G401 (cell line): ENCODE measurements at places on chromosomes 1 and 21.

GRCh38 chr1:145714524-145715111 is 4.7 kb upstream of the CD160 start:
- DNase-seq, result peak; percentile 56

GRCh38 chr1:35164893-35165292 is 28.1 kb downstream of the SFPQ start:
- no peak for DNase-seq

GRCh38 chr1:191993549-191993948 is 164.7 kb upstream of the RGS18 start:
- DNase-seq, result no peak

- no peak for DNase-seq
These were observed 175.7 kb downstream of the HHIPL2 start for GRCh38 chr1:222372221-222372620.

- no peak for DNase-seq
These were observed 81.0 kb downstream of the PLPPR5 start for GRCh38 chr1:98923667-98924066.

DNA sequence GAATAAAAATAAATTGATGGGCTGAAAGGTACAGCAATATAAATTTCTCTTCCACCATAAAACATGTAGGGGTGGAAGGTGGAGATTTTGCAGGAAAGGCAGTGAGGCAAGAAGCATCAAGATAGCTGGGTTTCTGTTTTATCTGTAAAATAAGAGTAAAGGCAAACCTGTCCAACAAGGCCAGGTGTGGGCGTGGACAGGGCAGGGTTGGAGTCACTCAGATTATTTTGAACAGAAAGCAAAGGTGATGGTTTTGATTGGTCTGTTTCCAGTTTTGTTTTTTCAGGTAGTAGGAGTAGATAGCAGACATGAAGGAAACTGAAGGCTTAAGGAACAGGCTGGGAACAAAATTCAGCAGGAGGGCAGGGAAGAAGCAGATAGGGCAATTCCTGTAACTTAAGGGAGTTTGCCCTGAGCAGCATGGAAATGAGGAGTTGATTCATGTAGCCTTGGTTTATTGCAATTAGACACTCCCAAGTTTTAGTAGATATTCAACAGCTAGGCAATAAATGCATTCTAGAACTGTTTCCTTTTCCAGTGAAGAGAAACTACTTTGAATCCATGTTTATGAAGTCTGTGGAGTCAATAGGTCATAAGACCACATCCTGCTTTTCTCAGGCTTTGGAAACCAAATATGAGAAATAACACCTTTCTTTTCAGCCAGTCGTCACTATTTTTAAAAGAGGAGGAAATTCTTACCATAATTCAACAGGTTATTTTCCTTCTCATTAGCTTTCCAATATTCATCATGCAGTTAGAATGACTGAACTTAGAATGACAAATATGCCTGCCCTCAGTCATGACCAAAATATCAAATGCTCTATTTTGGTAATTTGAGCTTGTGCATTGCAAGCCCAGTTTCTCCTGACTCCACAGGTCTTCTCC is 38.7 kb upstream of the CD55 start:
- no peak for DNase-seq

DNA sequence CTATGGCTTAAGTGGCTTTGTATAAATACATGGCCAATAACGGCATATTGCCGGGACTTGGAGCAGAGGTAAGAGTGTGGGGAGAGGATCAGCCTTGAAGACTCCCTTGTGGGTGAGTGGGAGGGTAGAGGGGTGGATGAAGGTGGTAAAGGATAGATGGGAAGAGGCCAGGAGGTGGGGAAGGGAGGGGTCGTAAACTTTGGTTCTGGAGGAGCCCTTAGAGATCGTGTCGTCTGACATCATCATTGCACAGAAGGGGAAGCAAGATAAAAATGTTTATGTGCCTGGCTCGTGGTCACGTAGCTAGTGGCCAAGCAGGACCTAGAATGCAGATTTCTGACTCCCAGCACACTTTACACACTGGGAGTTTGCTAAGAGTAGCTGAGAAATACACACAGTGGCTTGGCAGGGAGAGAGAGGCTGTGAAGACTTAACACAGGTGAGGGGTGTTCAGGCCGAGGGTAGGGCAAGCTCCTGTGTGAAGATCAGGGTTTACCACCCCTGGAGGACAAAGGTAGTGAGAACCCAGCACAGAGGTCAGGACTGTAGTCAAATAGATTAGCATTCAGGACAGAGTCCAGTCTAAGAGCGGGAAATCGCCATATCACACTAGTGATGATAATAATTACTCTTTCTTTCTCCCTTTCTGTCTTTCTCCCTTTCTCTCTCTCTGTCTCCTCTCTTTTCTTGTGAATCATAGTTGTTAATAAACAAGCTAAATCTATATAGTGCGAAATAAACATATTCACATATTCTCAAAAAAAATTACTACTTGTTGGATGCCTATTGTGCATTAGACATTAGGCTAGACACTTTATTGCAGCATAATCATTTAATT is 75.5 kb downstream of the LRRC8D start:
- no peak for DNase-seq

- no peak for DNase-seq
These were observed 73.2 kb downstream of the NKAIN1 start for GRCh38 chr1:31166462-31166861.

DNA sequence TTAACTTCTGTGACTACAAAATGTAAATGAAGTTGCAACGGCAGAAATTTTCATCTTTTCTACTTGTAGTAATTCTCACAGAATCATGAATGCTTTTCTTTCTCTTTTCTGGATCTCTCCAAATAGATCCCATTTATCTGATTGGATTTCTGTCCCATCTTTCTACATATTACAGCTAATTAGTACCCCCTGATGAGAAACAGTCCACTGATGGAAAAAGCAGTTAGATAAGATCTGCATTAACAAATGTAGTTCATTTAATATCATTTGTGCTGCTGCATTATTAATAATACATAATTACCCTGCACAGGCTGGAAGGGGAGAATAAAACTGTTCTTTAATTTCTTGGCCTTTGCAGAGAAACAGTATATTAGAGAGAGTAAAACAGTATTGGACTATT is 289.3 kb downstream of the TTLL7 start:
- no peak for DNase-seq

GRCh38 chr21:36113647-36114428 is 21.0 kb upstream of the CBR3 start:
- DNase-seq, result no peak

- DNase-seq, result no peak
These were observed 29.7 kb downstream of the TSHB start for GRCh38 chr1:115059316-115059715.

DNA sequence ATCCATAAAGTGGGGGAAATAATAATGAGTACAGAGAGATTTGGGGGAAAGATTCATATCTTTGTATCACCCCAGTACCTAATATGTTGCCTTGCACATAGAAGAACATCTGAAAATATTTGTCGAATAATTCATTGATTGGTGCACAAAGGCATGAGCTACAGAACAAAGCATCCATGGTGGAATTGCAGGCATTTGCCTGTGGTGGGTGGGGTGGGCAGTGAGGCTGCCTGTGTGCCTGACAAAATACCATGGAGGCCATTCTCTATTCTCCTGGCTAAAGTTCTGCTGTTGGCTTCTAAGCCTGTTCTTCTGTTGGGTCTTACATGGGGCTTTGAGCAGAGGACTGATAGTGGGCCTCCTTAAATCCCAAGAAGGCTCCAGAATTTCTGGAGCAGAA is 10.0 kb upstream of the KCNA10 start:
- no peak for DNase-seq

GRCh38 chr1:47382399-47382983 is 33.6 kb upstream of the FOXE3 start:
- no peak for DNase-seq

- no peak for DNase-seq
These were observed 66.0 kb upstream of the UBE2U start for GRCh38 chr1:64137412-64137803.

GRCh38 chr1:209547626-209548025 is 35.9 kb upstream of the CAMK1G start:
- DNase-seq, result no peak

DNA sequence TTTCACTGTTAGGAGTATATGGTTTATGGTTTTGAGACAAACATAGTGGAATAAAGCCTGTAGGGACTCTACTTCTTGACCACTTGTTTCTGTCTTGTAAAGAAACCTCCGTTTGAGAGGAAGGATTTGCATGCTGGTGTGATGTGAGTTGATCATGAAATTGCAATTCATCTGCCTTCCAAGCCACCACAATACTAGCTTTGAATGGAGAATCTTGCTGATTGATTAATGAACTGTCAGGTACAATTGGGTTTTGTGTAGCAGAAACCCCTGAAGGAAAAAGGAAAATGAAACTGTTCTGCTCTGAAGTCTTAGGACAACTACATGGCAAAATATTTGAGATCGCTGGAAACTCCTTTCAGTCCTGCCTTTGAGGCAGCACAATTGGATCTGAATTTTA is 90.7 kb downstream of the VPS13D start:
- no peak for DNase-seq
